ENCODE measurements at places on chromosomes 12 and 14. TPM values are rescaled to one million over a fixed set of nuclear protein-coding genes. Genes with fewer than 3 reads are reported as not detected.

- no peak for DNase-seq
Measured at GRCh38 chr12:1147821-1148220, 156.8 kb downstream of the ERC1 start.

SLC22A17 gene
- total RNA-seq, result 31.4 TPM

POTEG gene
- total RNA-seq, result not detected

DNA sequence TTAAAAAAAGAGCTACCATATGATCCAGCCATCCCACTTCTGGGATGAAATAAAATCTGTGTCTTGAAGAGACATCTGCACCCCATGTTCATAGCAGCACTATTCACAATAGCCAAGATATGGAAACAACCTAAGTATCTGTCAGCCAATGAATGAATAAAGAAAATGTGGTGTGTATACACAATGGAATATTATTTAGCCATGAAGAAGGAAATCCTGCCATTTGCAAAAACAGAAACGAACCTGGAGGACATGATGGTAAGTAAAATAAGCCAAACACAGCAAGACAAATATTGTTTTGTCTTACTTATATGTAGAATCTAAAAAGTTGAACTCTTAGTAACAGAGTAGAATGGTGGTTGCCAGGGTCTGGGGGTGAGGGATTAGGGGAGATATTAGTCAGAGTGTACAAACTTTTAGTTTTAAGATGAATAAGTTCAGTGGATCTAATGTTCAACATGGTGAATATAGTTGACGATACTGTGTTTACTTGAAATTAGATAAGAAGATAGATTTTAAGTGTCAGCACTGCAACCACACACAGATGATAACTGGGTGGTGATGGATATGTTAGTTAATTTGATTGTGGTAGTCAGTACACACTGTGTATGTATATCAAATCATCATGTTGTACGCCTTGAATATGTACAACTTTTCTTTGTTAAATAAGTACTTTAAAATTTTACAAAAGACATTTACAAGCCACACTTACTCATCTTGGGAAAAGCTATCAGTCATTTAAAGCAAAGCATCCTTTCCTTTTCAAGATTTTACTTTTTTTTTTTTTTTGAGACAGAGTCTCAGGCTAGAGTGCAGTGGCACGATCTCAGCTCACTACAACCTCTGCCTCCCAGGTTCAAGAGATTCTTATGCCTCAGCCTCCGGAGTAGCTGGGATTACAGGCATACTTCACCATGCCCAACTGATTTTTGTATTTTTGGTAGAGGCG lies 89.9 kb downstream of the BICD1 start:
- DNase-seq, result no peak

DNA sequence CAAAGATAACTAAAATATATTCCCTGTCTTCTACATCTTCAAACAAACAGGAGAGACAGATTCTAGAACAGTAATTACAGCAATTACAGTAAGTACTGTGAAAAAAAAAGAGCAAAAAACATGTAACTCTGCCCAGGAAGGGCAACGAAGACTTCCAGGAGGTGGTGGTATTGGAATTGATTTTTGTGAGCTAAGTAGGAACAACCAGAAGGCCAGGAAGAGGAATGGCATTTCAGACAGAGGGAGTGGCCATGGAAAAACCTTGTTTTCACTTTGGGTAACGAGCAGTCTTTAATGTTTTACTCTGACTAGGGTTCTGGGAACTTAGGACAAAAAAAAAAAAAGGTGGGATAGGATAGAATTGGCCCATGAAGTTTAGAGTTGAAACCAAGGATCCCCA lies 196.3 kb upstream of the PLEKHG7 start:
- DNase-seq, result no peak

GRCh38 chr14:36367985-36368774 lies 47.7 kb upstream of the MBIP start:
- DNase-seq, result no peak

GRCh38 chr12:124389725-124390441 lies 95.0 kb downstream of the RFLNA start:
- DNase-seq, result no peak

- peak; percentile 15 for DNase-seq
Measured at GRCh38 chr12:117080661-117081144, 18.5 kb downstream of the TESC start.

- no peak for DNase-seq
Measured at GRCh38 chr12:109863847-109864712, 16.3 kb downstream of the GLTP start.

SMIM41 gene
- not detected for total RNA-seq

DDN gene
- 0.84 TPM for total RNA-seq

DNA sequence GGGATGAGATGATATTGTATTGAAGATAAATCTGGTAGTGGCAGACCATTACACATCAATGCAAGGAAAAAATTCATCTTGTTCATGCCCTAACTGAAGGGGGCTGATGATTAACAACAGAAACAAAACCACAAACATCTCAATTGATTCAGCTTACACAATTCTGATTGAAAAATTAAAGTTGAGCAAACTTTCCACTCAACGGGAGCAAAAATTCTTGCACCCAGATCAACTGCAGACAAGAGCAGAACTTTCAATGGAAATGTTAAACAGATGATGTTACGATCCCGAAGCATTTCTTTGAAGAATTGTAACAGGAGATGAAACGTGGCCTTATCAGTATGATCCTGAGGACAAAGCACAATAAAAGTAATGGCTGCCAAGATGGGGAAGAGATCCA lies 172.4 kb upstream of the SOX5 start:
- no peak for DNase-seq

DNA sequence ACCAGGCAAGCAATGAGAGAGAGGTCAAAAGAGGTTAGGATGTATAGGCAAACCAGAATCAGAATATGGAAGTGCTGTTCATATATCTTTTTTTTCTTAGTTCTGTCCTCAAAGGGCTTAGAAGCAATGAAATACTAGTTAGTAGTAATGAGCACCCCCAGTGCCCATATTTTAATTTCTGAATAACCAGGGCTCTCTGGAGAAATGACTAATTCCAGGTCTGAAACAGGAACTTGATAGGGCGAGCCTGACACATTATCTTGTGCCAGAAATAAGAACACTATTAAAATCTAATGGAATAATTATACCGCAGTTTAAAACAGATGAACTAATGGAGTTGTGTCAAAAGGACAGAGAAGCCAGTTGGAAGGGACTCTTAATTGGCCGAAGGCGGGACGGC lies 30.9 kb downstream of the BICDL1 start:
- no peak for DNase-seq

GRCh38 chr14:104158827-104159798 lies 20.7 kb downstream of the KIF26A start:
- peak; percentile 72 for DNase-seq

DNA sequence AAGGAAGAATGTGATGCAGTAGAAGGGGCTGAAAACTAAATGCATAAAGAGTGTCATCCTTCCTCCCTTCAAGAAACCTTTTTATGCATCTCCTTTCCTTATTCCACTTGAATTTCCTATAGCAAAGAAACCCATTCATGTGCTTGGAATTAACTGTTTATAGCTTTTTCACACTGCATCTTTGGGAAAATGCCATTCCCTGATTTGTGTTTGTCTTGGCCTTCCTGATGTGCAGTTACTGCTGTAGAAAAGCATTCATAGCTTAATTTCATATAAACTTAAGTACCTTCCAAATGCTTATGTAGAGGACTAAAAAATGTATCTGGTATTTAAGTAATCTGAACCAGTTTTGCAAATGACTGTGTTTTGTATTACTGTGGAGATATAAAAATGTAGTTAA lies 61.8 kb downstream of the SDR9C7 start:
- no peak for DNase-seq

RNASE3 gene
- total RNA-seq, result not detected

DNA sequence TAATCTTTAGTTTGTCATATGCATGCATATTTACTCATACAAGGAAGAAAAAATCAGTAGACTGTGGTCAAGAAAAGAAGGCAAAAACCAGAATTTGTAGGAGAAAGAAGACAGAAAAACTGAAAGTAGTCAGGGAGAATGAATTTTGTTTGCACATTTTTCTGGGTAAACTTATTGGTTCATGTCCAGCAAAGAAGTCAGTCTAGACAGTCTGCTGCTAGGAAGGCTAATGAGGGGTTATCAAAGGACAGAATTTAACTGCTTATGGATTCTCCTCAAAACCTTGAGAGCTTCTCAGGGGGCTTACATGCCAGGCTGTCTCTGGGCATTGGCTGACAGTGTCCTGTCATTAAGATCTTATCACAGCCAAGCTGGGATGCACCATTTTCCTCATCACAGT lies 293.9 kb downstream of the RPAP3 start:
- DNase-seq, result no peak

IL23A gene
- total RNA-seq, result not detected

- no peak for DNase-seq
Measured at GRCh38 chr12:94873734-94874517, 129.6 kb downstream of the NDUFA12 start.

DNA sequence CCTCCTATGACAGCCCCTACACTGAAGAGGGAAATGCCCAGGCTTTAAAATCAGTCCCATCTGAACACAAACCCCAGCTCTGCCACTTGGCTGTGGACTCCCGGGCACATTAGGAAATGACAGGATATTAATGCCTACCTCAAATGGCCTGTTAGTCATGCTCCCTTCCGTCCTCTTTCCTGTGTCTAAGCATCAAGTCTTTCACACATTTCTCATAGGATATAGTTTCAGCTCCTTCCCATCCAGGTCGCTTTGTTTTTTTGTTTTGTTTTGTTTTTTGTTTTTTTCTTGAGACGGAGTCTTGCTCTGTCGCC lies 16.1 kb downstream of the PLEK2 start:
- DNase-seq, result no peak

GRCh38 chr12:84502907-84503787 lies 409.5 kb downstream of the SLC6A15 start:
- peak; percentile 35 for DNase-seq

GRCh38 chr12:48265777-48266176 lies 62.7 kb upstream of the OR10AD1 start:
- no peak for DNase-seq

DNA sequence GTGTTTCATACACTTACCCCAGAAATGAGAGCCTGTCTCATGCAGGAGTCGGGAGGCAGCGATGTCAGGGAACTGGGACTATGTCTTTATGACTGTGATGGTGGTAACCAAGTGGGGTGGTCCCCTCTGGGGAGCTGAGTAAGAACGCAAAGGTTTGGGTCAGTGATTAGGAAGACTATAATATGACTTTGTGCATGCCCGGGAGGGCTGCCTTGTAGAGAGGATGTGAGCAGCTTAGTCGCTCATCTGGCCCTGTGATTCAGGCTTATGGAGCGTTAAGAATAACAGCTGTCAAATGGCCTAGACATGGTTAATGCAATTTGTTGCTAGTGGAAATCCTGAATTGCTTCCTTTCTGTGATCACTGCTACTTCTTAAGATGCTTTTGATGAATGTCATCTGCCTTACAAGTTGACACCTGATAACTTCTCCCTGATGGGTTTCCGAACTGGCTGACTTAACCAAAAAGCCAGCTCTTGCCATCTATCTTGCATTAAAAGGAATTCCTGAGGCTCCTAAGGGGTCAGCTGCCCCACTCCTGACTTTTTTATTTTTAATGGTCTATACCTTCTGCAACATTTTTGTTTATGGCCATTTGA lies 35.4 kb upstream of the AACS start:
- DNase-seq, result no peak

DNA sequence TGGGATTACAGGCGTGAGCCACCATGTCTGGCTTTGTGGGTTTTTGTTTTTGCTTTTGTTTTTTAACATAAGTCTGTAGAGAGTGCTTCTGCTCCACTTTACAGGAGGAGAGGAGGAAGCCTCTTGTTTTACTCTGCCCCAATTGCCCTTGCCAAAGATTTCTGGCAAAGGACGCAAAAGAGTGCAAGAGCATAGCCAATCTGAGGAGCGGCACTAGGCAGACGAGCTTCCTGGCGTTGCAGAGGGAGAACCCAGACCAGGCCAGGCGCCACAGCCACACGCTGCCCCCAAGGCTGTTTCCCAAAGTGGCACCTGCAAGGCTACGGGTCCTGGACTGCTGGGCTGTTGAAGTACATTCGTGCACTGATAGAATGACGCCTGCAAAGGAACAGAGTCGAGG lies 96.2 kb downstream of the BBS10 start:
- DNase-seq, result no peak

- DNase-seq, result peak; percentile 58
Measured at GRCh38 chr12:62933220-62933601, 1.7 kb downstream of the PPM1H start.

DNA sequence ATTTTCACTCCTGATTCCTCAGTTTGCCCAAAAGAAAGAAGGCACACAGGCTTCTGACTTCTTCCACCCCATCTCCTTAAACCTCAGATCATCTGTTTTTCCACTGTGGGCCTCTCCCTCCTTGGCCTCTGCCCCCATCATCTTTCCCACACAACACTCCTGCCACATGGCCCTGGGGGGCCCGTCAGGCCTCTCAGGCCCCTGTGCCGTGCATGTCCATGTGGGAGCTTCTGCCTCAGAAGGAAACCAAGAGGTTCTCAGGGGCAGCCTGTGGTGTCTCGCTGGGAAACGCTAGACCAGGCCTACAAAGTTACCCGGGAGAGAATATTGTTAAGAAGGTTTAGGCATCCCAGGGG lies 8.0 kb downstream of the KLHL33 start:
- DNase-seq, result no peak

PLEKHD1 gene
- 0.24 TPM for total RNA-seq

GRCh38 chr12:96241846-96242256 lies 47.7 kb downstream of the ELK3 start:
- peak; percentile 75 for DNase-seq

POC1B gene
- total RNA-seq, result 10.8 TPM

- DNase-seq, result no peak
Measured at GRCh38 chr14:85308531-85309300, 221.2 kb upstream of the FLRT2 start.

DNA sequence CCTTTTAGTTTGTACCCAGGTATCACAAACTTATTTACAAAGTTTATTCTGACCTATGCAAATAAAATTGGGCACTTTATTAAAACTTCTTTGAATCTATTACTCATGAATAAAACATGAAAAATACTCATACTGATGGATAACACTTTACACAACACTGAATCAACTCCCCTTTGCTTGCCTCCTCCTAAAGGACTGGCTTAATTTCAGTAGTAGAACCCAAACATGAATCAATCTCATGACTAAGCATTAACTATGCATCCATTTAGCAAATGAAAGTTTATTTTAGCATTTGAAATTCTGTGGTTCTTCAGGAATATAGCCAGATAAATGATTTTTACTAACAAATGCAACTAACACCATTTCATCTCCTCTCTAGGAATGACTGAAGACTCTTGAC lies 32.4 kb downstream of the DENND5B start:
- DNase-seq, result no peak

SLC17A8 gene
- total RNA-seq, result not detected

- no peak for DNase-seq
Measured at GRCh38 chr12:125892276-125892675, 827.0 kb downstream of the AACS start.
